Activated naive CD4-positive, alpha-beta T cell treated with anti-CD3 and anti-CD28 coated beads, Interleukin-2, amount 10 ng/mL, durations not matched to agents 7 days and 5 days (primary cell): ENCODE measurements at places on chromosomes 12 and 14.

- H3K27ac ChIP-seq, result peak overlapping the region; percentile 94
- DNase-seq, result peak; percentile 88
- peaks cover 81% of the 10 kb centered on the region for H3K4me1 ChIP-seq
- peaks cover 3% of the 10 kb centered on the region for H3K27me3 ChIP-seq
These were observed 1.3 kb downstream of the ESYT1 start for GRCh38 chr12:56129206-56129941.

- no peaks in the 10 kb centered on the region for H3K4me1 ChIP-seq
- H3K36me3 ChIP-seq, result no peaks in the 10 kb centered on the region
- H3K27ac ChIP-seq, result no peak overlapping the region
These were observed 210.3 kb downstream of the TMTC2 start for GRCh38 chr12:82896979-82897378.

DNA sequence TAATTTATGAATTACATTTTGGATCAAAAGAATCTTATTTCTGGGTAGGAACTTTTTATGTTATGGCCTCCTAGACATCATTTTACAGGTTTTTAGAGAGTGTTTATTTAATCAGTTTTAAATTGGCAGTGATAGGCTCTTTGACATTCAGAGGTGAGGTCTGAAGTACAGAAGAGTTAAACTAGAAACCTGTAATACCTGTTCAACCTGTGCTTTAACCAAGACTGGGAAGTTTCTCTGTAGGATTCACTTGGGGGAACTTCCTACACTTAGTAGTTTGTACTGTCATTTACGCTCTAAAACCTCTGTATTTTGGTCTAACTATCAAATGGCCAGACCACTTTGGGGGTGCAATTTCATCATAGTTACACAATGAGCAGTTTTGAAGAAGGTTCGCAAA, 35.9 kb downstream of the PLEKHA5 start:
- no peak overlapping the region for H3K27ac ChIP-seq
- H3K36me3 ChIP-seq, result no peaks in the 10 kb centered on the region
- no peak overlapping the region for H3K4me3 ChIP-seq
- no peaks in the 10 kb centered on the region for H3K27me3 ChIP-seq
- no peak for DNase-seq

DNA sequence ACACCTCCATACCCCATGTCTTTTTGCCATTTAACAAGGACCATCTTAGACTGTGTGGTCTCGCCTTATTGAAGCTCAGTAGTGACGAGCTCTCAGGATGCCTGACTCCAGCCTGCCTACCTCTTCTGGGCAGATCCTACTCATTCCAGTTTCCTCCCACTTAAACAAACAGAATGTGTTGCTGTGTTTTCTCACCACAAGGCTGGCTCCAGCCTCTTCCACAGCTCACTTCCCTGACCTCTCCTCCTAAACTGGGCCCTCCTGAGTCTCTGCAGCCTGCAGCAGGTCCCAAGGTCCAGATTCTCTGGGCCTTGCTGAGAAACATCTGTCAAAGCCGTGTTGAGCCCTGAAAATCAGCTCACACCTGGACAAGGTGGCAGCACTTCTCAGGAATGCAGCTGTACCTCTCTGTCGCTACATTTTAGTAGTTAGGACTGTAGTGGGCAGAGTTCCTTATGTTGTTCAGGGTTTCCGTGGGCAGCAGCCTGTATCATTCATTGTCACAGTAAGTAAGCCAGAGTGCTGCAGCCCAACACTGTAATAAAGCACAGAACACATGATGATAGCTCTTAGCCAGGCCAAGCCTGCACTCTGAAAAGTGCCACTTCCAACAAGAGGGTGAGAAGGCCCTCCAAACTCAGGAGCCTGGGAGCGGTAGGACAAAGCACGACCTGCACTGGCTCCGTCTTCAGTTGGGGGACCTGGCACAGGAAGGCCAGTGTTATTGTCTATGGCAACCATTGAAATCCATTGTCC, 68.5 kb downstream of the NKX2-1 start:
- H3K4me1 ChIP-seq, result no peaks in the 10 kb centered on the region
- H3K36me3 ChIP-seq, result no peaks in the 10 kb centered on the region
- no peak overlapping the region for H3K27ac ChIP-seq
- H3K4me3 ChIP-seq, result no peak overlapping the region
- peaks cover 5% of the 10 kb centered on the region for H3K27me3 ChIP-seq
